ENCODE measurements at places on chromosomes 12 and 14.

DNA sequence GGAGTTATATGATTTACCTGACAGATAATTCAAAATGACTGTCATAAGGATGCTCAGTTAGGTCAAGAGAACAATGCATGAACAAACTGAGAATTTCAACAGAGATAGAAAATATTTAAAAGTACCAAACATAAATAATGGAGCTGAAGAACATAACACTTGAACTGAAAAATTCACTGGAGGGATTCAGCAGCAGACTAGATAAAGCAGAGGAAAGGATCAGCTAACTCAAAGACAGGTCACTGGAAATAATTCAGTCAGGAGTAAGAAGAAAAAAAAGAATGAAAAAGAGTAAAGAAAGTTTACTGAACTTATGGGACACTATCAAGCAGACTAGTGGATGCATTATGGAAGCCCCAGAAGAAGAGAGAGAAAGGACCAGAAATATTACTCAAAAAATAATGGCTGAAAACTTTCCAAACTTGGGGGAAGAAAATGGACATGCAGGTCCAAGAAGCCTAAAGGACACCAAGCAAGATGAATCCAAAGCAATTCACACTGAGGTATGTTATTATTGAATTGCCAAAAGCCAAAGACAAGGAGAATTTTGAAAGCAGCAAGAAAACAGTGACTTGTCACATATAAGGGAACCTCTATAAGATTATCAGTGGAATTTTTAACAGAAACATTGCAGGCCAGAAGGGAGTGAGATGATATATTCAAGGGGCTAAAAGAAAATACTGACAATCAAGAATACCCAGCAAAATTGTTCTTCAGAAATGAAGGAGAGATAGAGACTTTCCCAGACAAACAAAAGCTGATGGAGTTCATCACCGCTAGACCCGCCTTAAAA is 78.7 kb downstream of the GCH1 start:
- no peak for DNase-seq

DNA sequence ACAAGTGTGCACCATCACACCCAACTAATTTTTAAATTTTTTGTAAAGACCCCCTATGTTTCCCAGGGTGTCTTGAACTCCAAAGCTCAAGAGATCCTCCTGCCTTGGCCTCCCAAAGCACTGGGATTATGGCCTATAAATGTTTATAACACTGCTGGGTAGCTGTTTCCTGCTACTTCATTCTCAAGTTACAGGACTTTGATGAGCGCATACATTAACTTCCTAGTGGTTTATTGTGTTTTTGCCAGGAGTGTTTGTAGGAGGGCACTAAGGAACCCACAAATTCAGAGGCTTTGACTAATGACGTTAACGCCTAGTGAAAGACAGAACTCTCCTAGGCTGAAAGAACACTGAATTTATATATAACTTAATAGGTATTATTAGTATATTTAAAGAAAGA is 15.2 kb upstream of the NAA30 start:
- no peak for DNase-seq

DNA sequence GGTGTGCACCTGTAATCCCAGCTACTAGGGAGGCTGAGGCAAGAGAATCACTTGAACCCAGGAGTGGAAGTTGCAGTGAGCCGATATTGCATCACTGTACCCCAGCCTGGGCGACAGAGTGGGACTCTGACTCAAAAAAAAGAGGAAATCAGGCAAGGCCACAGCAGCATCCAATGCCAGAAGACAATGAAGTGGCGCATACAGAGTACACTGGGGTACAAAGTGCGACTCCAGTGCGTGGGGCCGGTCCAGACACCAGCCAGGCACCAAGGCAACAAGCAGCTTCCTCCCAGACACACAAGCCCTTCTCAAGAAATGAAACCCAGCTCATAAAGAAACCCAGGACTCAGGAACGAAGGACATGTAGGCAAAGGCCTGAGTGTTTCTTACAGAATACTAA is 28.2 kb downstream of the TTC7B start:
- no peak for DNase-seq

DNA sequence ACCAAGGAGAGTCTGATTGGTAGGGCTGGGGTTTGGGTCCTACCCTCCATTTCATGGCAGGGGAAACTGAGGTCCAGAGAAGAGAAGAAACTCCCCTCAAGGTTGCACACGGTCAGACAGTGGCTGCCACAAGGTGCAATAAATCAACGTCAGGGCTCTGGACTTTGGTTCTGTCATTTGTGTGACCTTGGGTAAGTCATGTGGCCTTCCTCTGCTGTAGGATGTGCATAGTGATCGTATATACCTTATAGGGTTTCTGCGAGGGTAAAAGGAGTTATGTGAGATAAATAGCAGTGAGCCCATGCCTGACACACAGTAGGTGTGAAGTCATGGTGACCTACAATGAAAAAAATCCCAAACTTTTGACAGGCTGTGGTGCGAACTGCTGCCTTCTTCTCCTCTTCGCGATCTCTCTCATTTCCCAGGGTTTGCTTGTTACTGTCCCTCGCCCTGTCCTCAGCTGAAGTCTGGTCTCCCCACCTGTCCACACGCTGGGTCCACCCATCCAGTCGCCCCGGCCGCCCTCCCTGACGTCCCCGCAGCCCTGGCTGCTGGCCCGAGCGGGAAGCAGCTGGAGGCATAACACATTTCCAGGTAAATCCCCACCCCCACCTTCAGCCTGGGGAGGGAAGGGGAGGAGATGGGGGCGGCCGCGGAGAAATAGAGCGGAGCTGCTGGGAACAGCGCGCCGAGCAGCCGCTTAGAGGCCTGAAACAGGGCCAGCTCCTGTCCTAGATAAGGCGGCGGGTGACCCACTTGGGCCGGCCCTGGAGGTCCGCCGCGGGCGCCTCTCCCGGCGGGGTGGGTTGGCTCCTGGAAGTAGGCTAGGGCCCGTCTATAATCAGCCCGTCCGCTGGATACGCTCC is 1.8 kb upstream of the FAM222A start:
- DNase-seq, result no peak

- DNase-seq, result no peak
These were observed 45.4 kb downstream of the TMTC1 start for GRCh38 chr12:29738365-29738764.

- DNase-seq, result no peak
These were observed 53.9 kb downstream of the TMEM260 start for GRCh38 chr14:56633544-56633943.

- DNase-seq, result no peak
These were observed 428.2 kb downstream of the RAD51B start for GRCh38 chr14:68247676-68248268.

DNA sequence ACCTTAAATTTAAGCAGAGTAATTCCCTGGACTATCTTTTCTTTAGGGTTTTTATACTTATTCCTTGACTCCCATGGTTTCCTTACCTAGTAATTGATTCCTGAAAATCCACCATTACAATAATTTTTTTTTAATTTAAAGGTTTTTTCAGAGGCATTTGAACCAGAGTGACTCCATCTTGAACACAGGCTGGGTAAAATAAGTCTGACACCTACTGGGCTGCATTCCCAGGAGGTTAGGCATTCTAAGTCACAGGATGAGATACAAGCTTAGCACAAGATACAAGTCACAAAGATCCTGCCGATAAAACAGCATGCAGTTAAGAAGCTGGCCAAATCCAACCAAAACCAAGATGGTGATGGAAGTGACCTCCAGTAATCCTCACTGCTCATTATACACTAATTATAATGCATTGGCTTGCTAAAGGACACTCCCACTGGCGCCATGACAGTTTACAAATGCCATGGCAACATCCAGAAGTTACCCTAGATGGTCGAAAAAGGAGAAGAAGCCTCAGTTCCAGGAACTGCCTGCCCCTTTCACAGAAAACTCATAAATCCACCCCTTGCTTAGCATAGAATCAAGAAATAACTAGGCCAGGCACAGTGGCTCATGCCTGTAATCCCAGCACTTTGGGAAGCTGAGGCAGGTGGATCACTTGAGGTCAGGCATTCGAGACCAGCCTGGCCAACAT is 53.6 kb downstream of the SLC25A21 start:
- DNase-seq, result no peak

DNA sequence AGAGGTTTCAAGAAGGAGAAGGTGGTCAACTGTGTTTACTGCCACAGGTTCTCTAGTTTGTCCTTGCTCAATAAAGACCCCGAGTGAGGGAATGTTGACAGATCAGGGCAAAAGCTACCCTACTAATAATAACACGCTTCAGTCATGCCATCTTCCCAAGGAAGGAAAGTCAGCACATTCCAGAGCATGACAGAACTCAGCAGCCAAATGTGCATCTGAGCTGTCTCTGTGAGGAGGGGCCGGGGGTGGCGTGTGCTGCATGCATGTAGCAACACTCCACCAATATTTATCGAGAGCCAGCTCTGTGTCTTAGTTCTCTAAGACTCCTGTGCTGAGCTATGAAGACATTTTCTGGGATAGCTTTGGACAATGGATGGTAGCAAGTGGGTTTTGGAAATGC is 260.4 kb downstream of the DPF3 start:
- DNase-seq, result no peak

All from sciatic nerve (tissue), 2 donors.